ENCODE measurements at places on chromosomes 7 and 10.

- DNase-seq: no peak
These were observed 43.6 kb upstream of the CARD11 start for GRCh38 chr7:3087243-3087755.

GRCh38 chr7:48279420-48279819, 108.2 kb downstream of the ABCA13 start:
- no peak for DNase-seq

DNA sequence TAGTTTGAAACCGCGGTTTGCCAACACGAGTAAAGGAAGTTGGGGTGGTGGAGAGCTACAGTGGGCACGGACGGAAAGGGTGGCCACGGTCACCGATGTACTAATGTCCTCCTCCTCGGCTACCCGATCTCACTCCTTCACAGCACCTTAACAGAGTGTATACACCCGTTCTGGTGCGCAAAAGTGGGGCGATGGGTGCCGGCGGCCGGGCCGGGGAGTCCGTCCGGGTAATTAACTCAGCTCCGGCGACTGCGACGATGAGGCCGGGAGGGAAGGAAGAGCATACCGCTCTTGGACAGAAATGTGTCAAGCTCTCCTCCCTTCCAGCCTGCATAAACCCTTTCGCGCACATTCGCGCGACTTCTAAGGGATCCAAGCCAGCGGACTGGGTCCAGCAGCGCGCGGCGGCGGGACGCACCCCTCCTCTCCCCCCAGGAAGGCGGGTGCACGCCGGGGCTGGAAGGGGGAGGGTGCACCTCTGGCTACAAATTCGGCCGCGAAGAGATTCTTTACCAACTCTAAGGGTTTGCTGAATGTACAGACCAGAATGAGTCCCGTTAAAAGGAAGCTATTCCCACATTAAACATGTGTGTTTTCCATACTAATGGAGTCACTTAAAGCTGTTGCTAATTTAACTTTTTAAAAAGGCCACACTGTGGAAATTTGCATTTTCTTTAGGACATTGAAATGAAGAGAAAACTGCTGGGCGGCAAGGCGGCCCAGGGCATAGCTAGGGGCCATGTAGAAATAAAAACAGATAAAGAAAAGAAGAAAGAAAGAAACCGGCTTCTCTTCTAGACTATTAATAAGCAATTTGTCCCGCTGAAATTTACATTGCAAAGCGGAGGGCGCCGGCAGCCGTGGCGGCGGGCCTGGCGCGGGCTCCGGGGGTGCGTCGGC, 6.6 kb upstream of the EBF3 start:
- DNase-seq: no peak

GRCh38 chr10:60122190-60122589, 215.8 kb upstream of the CCDC6 start:
- DNase-seq: no peak

- DNase-seq: no peak
These were observed 32.2 kb upstream of the COL13A1 start for GRCh38 chr10:69769395-69769992.

- no peak for DNase-seq
These were observed 90.1 kb downstream of the ABCC2 start for GRCh38 chr10:99872367-99873162.

- no peak for DNase-seq
These were observed 16.1 kb upstream of the ZC3HAV1 start for GRCh38 chr7:139125657-139126056.

DNA sequence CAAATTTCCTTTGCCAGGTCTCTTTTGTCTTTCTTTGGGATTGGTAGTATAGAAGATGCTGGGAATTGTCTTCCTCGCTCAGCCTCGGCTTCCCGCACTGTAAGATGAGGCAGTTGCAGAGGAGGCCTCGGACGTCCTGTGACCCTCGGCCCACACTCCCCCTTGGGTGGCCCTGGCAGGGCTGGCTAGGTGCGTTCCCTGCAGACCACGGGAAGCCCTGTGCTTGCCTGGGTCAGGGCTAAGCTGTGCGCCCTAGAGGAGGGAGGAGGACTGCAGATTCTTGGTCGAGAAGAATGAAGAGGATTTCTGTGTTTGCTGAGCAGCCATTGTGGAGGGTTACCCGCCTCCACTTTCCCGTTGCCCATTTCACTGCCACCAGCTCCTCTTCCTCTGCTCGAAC, 42.8 kb downstream of the WIPI2 start:
- no peak for DNase-seq

- no peak for DNase-seq
These were observed 6.8 kb upstream of the MAPK8 start for GRCh38 chr10:48299692-48300091.

DNA sequence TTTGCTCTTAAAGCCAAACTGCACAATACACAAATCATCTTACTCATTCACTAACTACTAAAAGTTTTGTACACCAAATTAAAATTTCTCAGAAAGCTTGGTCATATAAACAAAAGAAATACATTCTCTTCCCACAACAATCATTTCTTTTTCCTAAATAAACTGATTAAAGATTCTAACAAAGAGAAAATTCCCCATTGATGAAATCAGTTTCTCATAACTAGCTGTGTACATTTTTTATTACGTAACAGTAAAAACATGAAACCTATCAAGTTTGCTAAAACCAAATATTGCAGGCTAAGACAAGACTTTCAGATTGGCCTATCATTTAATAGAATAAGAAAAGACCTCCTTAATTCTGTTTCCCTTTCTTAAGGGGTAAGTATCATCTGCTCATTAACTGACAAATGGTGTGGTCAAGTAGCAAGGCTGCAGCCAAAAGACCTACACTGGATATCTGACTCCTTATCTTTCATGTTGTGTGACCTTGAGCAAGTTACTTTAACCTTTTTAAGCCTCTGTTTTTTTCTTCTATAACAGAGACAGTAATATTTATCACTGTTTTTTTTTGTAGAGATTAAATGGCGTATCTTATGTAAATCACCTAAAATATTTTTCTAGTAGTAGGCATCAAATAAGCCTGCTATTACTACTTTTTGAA, 22.4 kb downstream of the NAMPT start:
- DNase-seq: no peak

DNA sequence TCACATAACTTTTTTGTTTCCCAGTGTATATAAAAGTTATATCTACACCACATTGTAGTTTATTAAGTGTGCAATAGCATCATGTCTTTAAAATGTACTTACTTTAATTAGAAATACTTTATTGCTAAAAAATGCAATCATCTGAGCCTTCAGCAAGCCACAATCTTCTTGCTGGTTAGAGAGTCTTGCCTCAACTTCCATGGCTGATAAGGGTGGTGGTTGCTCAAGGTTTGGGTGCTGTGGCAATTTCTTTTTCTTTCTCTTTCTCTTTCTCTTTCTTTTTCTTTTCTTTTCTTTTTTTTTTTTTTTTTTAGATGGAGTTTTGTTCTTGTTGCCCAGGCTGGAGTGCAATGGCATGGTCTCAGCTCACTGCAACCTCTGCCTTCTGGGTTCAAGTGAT, 360.0 kb downstream of the MAGI2 start:
- DNase-seq: no peak
